ENCODE measurements at places on chromosomes 12 and 14.

DNA sequence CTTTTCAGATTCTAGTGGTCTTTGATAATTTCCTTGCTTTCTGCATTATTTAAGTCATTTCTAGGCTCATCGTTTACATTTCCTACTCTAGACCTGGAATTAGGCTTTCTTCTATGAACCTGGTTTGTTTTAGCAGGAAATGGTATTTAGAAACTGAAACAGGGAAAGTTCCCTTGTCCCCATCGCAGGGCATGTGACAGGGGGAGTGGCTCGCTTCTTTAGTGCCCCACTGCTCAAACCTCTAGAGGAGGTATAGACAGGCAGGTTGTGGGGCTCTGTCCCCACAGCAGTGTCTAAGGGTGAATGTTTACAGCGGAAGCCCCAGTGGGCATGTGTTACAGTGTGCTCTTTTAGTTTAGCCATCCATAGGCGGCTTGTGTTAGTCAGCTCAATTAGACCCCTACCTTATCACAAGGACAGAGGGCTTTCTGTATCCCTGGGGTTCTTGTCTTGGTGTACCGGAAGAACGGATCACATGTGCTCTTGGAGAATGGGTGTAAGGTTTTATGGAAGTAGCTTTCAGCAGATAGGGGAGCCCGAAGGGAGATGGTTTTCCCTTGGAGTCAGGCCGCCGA lies 25.0 kb downstream of the IFT81 start:
- DNase-seq, result no peak

GRCh38 chr14:20645481-20645880 lies 4.0 kb upstream of the OR6S1 start:
- DNase-seq, result no peak

DNA sequence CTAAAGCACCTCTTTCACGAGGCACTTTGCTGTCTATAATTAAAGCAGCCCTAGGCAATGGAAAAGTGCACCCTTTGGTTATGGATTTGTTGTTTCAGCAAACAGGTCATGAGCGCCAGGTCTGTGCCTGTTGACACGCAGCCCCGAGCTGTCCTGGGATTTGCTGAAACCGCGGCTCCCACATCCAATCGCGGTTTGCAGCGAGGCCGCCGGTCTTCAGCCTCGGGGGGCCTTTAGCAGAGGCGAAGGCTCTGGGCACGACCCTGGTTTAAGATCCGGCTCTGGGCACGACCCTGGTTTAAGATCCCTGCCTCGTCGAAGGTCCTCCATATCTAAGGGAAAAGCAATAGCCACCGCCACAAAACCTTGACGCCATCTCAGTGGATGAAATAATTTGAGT lies 79.2 kb downstream of the GLT1D1 start:
- DNase-seq, result no peak

GRCh38 chr14:104827177-104828055 lies 26.5 kb downstream of the ZBTB42 start:
- DNase-seq, result peak; percentile 75

- DNase-seq, result peak; percentile 29
Observed at GRCh38 chr12:80412343-80412953, 31.6 kb upstream of the PTPRQ start.

DNA sequence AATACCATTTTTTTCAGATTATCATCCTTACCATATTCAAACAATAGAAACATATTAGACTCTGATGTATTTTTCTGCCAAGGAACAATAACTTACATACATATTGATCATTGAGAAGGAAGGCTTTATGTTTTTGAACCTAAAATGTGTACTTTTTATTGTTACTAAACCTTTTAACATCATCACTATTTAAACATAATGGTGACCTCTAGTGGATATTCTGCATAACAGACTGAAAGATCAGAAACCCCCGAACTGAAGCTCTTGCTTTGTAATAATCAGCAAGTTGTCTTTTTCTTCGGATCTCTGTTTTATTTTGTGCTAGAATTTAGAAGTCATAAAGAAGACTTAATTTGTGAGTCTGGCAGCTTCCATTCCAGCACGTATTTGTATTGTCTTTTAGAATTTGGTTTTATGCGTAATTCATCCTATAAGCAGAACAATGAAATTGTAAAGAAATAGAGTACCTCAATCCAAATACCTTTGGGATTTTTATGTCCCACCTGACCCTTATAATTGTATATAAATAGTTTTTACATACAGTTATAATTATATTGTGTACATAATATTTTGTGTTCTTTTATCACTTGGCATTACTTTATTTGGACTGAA lies 125.9 kb upstream of the ATF1 start:
- peak; percentile 40 for DNase-seq

Measured in hepatic stellate cell (primary cell).